ENCODE measurements at places on chromosomes 13 and 19.

- no peak for DNase-seq
Measured at GRCh38 chr13:32391101-32391619, 36.8 kb downstream of the N4BP2L1 start.

GRCh38 chr19:11420429-11421370 is 1.6 kb upstream of the RGL3 start:
- no peak for DNase-seq

- no peak for DNase-seq
Measured at GRCh38 chr13:109999659-110000533, 213.5 kb upstream of the IRS2 start.

DNA sequence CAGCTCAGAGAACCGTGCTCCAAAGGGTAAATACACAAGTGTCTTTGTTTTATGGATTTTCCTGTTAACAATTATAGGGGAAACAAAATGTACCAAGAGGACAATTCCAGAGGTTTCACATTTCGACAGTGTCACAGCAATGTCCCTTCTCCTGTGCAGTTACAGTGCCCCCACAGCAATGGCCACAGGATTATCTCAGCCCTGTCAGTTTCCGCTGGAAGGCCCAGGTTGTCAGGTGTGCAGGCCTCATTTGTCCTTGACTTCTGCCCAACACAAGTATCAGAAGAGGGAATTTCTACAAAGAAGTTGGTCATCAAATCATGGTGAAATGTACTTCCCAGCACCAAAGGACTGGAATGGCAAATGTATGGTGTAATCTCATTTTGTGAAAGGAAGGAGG is 11.2 kb upstream of the N4BP2L2 start:
- no peak for DNase-seq

- no peak for DNase-seq
Measured at GRCh38 chr13:48578516-48579164, 45.8 kb upstream of the RCBTB2 start.

DNA sequence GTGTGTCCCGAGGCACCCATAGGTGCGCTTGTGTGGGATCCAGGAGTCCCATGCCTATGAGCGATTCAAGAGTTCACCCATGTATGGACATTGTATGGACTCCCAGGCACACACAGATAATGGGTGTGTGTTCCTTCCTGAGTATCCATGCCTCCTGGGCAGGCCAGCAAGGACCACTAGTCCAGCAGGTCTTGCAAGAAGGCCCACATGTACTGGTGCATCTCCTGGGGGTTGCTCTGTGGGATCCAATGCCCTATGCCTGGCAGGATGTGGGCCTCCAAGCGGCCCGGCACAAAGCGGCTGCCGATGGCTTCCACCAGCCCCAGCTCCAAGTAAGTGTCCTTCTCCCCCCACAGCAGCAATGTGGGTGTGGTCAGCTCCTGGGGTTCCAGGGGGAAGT is 5.0 kb downstream of the EPHX3 start:
- DNase-seq = no peak

DNA sequence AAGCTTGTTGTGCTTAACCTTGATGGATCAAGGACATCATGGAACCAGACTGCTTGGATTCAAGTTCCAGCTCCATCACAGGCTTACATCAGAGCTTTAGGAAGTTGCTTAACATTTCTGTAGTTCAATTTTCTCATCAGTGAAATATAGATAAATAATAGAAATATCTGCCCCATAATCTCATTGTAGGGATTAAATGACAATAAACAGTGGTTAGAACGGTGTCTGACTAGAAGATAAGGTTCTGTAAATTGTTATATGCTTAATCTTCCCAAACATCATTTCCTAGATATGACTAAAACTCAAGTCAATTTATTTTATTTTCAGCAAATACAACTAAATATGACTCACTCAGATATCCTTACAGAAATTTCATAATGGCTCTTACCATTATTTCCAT is 83.5 kb downstream of the SLITRK1 start:
- DNase-seq = no peak

DNA sequence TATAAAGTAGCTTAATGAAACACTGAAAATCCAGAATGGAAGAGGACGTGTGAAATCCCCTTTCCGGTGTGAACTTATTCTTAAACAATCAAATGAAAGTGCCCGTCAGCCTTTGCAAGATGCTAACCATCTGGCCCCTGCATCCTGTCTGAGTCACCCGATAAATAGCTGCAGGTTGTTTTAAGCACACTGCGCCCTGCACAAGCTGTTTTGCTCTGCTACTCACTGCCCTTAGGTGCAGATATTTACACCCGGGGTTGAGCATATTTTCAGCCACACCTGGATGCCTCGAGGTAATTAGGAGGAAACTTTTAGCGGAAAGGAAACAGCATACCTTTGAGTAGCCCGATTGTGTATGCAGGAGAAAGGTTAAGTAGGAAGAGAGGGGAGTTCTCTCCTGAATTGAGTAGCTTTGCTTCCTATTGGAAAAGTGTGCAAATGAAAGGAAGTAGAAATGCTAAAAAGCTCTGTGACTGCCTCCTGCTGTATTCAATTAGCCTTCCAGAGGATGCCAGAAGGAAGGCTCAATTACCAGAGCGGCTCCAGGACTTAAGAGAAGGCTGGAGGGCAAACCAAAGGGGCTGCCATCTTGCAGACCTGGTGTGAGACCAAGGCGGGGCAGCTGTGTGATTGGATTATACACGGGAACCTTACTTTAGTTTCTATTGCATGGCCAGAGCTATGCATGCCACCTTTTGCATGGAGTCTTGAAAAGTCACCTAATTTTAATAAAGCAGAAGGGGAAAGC is 42.5 kb downstream of the IRS2 start:
- peak; percentile 40 for DNase-seq

- no peak for DNase-seq
Measured at GRCh38 chr19:43643326-43643725, 3.7 kb upstream of the CADM4 start.

DNA sequence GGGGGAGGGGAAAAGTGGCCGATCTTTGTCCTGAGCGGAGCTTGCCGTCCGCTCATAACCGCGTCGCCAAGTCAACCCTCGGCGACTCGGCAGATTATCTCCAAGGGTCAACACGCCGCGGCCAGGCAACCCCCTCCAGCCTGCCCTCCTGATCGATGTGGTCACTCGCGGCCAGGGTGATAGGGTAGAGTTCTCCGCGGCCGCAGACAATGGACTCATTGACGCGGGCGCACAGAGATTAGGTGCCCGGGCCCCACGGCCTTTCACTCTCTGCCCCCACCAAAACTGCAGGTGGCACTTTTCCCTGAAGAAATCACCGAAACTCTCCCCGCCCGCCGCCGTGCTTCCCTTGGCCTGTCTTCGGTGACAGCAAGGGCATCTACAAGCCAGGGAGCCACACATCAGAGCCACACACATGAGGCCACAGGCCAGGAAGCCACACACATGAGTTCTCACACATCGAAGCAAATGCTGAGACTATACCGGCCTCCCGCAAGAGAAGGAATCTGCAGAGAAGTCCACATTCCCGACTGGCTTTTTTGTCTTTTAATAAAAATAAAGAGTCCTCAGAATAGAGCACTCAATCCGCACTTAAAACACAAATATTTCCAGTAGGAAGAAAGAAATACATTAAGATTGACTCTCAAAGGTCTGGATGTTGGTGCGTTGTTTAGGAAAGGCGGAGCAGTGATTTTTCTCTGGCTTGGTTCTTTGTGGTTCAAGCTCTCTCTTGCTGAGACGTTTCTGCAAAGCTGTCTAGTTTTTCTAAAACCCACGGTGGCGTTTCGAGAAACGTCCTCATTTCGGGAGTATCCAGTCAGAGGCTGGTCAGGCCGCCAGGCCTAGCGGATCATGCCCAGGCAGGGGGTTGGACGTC is 1.5 kb upstream of the PDX1 start:
- no peak for DNase-seq

DNA sequence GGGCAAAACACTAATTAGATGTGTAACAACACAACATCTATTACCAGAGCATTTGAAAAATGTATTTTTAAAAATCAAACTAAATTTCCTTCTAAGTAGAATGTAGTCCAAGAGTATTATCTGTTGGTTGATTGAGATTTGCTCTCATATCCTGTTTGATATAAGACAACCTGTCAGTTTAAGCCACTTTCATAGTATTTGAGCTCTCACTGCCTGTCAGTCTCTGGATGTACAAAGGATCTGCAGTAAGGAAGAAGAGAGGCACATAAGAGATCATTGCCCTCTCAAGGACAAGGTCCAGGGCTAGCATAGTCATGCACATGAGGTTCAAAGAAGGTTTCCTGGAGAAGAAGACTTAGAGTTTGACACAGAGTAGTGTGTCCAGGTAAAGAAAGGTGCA is 57.4 kb downstream of the FGF14 start:
- DNase-seq = no peak

- peak; percentile 60 for DNase-seq
Measured at GRCh38 chr19:45424191-45425058, 708 bp upstream of the ERCC1 start.

- peak; percentile 63 for DNase-seq
Measured at GRCh38 chr13:110965038-110965754, 50.3 kb upstream of the ANKRD10 start.
